ENCODE measurements at places on chromosomes 5 and 9.

DNA sequence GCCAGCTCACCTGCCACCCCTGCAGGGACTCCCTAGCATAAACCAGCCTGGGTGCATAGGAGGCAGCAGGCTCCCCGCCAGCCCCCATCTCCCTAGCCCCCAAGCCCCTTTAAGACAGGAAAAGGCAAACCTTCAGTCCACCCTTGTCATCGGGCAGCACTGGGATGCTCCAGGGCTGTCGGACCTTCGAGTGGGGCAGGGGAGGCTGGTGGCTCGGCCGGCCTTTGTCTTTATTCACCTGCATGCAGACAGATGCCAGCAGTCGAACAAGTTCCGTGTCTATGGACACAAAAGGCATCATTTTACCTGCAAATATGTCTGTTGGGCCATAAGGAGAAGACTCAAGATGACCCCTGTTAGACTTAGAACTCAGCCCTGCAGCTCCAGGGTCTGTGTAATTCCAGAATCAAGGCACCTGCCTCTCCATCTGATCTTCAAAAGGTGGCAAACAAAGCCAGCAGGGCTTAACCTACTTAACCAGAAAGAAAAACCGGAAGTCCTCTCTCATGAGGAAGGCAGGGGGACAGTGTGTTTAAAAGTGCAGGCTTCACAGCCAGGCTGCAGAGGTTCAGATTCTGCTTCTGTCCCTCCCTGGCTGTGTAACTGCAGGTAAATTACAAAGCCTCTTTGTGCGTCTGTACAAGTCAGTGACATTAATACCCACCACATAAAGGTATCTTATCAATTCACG lies 16.2 kb downstream of the ANKS6 start:
- no peak overlapping the region for H3K4me3 ChIP-seq
- peaks cover 25% of the 10 kb centered on the region for H3K4me1 ChIP-seq
- no peaks in the 10 kb centered on the region for H3K27me3 ChIP-seq
- no peak for DNase-seq
- H3K27ac ChIP-seq = no peak overlapping the region
- peaks cover 64% of the 10 kb centered on the region for H3K36me3 ChIP-seq

DNA sequence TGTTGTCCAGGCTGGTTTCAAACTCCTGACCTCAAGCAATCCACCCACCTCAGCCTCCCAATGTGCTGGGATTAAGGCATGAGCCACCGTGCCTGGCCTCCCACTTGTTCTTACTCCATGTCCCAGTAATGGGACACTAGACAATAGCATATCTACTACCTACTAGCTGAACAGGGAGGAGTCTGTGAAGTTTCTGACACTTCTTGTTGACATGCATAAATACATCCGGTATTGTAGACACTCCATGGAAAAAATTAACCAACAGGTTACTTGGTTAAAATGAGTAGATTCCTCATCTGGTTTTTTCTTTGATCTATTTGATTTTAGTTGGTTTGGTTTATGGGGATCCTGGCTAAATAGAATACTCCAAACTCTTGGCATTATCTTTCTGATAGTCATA lies 88.3 kb downstream of the SFXN1 start:
- no peaks in the 10 kb centered on the region for H3K36me3 ChIP-seq
- no peaks in the 10 kb centered on the region for H3K27me3 ChIP-seq
- H3K4me1 ChIP-seq = no peaks in the 10 kb centered on the region
- H3K4me3 ChIP-seq = no peak overlapping the region

DNA sequence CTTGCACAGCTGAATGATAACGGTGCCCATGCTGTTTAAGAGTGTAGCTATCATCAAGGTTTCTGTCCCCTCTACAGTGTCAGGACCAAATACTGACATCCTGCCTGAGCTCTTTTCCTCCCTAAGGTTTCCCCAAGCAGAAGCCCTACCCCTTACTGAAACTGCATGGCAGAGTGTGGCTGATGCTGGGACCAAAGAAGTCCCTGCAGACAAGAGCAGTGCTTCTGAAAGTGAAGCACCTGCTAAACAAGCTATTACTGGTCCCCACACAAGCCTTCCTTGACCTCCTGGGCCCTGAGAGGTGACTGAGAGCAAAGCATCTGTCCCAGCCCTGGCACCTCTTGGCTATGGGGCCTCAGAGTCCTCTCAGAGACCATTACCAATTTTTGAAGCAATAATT lies 56.1 kb downstream of the CFAP90 start:
- H3K4me1 ChIP-seq = no peaks in the 10 kb centered on the region
- H3K27me3 ChIP-seq = no peaks in the 10 kb centered on the region
- no peaks in the 10 kb centered on the region for H3K36me3 ChIP-seq
- no peak overlapping the region for H3K4me3 ChIP-seq
- DNase-seq = no peak
- no peak overlapping the region for H3K27ac ChIP-seq

DNA sequence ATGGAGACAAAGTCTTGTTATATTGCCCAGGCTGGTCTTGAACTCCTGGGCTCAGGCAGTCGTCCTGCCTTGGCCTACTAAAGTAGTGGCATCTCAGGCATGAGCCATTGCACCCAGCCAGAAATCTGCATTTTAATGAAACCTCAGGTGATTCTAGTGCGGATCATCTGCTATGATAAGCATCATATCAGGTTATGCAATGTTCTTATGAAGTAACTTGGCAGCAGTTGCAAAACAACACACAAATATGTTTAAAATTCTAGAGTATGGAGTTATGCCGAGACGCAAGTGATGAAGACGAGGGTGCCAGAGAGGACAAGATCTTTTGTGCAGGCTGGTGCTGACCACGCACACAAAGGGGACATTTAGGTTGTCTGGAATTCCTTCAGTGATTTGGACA lies 153.2 kb upstream of the MEF2C start:
- no peaks in the 10 kb centered on the region for H3K27me3 ChIP-seq
- DNase-seq = no peak
- no peak overlapping the region for H3K27ac ChIP-seq
- H3K4me3 ChIP-seq = no peak overlapping the region
- no peaks in the 10 kb centered on the region for H3K36me3 ChIP-seq
- no peaks in the 10 kb centered on the region for H3K4me1 ChIP-seq

DNA sequence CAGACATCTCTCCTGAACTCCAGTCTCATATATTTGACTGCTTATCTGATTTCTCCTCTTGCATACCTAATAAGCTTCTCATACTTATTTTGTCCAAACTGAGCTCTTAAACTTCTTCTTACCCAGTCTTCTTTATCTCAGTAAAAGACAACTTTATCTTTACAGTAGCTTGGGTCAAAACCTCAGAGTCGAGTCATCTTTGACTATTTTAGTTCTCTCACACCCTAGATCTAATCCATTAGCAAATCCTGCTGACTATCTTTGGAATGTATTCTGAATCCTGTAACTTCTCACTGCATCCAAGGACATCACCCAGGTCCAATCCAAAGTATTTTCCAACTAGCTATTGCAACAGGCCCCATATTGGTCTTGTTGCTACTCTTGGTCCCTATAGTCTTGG lies 11.8 kb upstream of the JAK2 start:
- no peak overlapping the region for H3K27ac ChIP-seq
- no peaks in the 10 kb centered on the region for H3K27me3 ChIP-seq
- H3K36me3 ChIP-seq = no peaks in the 10 kb centered on the region
- H3K4me1 ChIP-seq = no peaks in the 10 kb centered on the region
- no peak overlapping the region for H3K4me3 ChIP-seq

GRCh38 chr5:138369706-138370105 lies 17.2 kb downstream of the KDM3B start:
- peak overlapping the region; percentile 43 for H3K27ac ChIP-seq
- no peaks in the 10 kb centered on the region for H3K27me3 ChIP-seq
- H3K4me3 ChIP-seq = no peak overlapping the region

- H3K36me3 ChIP-seq = no peaks in the 10 kb centered on the region
- peaks cover 8% of the 10 kb centered on the region for H3K4me1 ChIP-seq
- no peaks in the 10 kb centered on the region for H3K27me3 ChIP-seq
- H3K4me3 ChIP-seq = no peak overlapping the region
- DNase-seq = no peak
Observed at GRCh38 chr5:81754621-81755020, 3.7 kb upstream of the SSBP2 start.

Measured in esophagus squamous epithelium (tissue), 5 donors.